Right ventricle myocardium superior (tissue), 1 donor: ENCODE measurements at places on chromosomes 11 and 22. TPM values are rescaled to one million over a fixed set of nuclear protein-coding genes. Genes with fewer than 3 reads are reported as not detected.

Gene CBLIF
- total RNA-seq, result not detected

- DNase-seq, result peak; percentile 51
These were observed 1.7 kb upstream of the GAB2 start for GRCh38 chr11:78419327-78419726.

Gene TEX12
- total RNA-seq, result not detected

DNA sequence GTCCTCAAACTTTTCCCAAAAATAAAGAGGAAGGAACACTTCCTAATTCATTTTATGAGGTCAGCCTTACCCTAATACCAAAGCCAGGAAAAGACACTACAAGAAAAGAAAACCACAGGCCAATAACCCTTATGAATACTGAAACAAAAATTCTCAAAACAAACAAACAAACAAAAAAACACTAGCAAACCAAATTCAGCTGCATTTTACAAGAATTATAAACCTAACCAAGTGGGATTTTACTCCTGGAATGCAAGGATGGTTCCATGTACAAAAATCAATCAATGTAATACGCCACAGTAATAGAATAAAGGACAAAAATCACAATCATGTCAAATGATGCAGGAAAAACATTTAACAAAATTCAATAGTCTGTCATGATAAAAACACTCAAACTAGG, 13.3 kb downstream of the ARVCF start:
- DNase-seq, result no peak

- no peak for DNase-seq
These were observed 3.2 kb upstream of the KCNE3 start for GRCh38 chr11:74470526-74470925.

DNA sequence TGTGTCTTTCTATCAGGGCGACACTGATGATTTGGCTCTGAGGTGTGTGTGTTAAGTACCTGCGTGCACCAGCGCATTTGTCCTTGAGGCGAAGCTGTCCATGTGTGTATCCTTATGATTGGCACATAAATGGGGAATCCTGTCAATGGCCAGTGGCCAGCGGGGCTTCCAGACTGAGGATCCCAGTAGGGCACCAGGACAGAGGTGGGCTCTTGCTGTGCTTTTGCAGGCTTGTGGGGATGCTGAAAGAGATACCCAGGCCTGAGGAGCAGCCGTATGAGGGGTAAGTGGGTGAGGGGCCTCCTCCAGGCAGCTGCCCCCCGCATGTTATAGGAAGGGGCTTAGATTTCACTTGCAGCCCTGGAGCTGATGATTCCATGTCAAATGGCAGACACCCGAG, 156.8 kb downstream of the ST3GAL4 start:
- DNase-seq, result no peak

GRCh38 chr22:30254314-30254713, 7.8 kb upstream of the LIF start:
- no peak for DNase-seq

Gene DEFB108B
- not detected for total RNA-seq
